ENCODE measurements at places on chromosomes 7 and 10.

GRCh38 chr10:26157734-26158133 lies 58.8 kb upstream of the GAD2 start:
- no peak for DNase-seq

DNA sequence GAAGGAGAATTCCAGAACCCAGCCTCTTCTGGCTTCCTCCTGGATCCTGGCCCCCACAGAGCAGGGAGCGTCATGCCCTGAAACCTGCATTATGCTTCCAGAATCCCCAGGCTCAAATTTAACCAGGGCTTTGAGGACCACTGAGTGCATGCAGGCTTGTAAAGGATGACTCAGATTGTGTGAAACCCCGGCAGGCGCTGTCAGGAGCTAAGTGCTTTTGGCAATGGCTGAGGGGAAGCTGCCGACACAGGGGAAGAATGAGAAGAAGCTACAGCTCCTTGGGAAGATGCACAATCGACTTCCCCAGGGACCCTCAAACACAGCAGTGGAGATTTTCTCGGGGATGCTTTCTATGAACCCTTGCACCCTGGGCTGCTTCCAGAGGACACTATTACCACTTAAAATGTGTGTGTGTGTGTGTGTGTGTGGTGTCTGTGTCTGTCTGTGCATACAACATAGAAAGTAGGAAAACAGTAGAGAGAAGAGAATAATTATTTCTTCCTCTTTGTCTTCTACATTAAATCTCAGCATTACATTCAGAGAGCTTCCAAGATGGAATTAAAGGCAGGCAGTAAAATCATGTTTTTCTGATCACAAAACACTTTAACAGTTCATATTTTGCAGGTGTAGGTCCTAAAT lies 183.5 kb upstream of the INHBA start:
- no peak for DNase-seq

DNA sequence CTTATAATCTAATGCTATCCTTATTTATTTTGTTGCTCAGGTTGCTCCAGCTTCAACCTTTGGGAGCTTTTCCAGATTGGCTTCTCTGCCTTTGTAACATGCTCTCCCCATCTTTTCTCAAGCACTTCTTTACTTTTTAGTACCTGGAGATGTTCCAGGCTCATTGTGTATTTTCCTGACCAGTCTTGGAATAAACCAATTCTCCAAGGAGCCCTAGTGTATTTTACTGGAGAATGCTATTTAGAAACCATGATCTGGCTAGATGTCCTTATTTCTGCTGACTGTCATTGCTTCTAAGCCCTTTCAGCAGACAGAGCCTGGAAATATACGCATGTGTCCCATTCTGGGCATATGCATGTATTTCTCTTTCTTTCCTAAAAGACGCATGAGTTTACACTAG lies 95.7 kb downstream of the EMX2 start:
- no peak for DNase-seq

- no peak for DNase-seq
These were observed 14.8 kb upstream of the SH2D4B start for GRCh38 chr10:80522756-80523363.
